ENCODE measurements at places on chromosomes 1 and 21.

DNA sequence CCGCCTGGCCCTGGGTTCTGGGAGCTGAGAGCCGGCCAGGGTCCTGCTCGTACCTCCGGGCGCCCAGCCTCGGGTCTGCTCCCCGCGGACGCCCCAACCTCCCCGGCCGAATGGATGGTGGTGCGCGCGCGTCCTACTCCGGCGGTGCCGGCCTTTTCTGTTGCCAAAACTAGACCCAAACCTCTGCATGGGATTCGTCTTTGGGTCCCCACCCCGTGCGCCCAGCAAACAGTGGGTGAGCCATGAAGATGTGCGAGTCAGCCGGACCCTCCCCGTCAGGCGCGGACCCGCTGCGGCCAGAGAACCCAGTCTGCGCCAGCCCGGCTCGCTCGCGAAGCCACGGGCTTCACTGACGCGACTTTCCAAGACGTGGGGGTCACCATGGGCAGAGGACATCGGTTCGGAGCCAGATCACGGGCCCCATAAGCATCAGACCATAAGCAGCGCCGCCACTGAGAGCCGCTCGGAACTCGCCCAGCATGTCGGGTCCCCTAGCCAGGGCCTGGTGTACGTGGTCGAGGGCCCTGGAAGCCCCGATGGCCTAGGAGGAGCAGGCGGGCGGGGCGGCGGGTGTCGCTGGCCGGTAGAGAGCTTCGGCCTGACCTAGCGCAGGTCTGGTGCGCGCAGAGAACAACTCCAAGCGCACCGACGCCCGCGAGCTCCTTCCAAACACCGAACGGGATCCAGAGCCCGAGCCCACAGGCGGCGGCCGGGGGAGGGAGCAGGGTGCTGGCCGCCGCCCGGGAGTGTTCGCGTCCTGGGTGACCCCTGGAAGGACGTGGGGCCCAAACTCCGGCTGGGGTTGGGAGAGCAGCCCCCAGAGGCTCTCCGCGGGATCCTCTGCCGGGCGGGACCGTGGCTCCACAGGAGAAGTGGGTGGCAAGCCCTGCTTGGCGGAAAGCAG, 1.0 kb upstream of the TP73 start:
- DNase-seq, result no peak

DNA sequence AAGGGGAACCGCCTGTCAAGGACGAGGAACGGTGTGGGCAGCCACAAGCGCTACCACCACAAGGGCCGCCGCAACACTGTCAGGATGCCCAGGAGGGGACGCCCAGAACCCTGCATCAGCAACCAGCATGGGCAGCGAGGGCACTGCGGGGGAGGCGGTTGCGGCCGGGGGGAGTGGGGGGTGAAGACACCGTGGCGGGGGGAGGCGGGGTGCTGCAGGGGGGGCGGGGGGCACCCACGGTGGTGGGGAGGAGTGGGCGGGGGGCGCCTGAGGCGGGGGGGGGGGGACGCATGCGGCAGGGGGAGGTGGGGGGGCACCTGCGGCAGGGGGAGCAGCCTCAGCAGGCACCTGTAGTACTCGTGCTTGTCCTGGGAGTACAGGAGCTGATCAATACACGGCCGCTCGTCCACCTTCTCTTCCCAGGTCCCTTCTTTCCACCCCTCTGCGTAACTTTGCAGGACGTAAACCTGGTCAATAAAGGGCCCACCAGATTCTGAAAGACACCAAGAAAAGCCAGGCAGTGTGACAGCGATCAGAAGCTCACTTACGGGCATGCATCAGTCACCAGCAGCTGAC, 4.6 kb downstream of the POFUT2 start:
- no peak for DNase-seq

- no peak for DNase-seq
Measured at GRCh38 chr1:212077028-212077427, 41.5 kb downstream of the DTL start.

- DNase-seq, result no peak
Measured at GRCh38 chr1:49187056-49187455, 410.4 kb upstream of the BEND5 start.

GRCh38 chr1:18486195-18486594, 5.5 kb downstream of the KLHDC7A start:
- DNase-seq, result no peak

- DNase-seq, result no peak
Measured at GRCh38 chr1:27099587-27100334, 55.2 kb downstream of the SLC9A1 start.

DNA sequence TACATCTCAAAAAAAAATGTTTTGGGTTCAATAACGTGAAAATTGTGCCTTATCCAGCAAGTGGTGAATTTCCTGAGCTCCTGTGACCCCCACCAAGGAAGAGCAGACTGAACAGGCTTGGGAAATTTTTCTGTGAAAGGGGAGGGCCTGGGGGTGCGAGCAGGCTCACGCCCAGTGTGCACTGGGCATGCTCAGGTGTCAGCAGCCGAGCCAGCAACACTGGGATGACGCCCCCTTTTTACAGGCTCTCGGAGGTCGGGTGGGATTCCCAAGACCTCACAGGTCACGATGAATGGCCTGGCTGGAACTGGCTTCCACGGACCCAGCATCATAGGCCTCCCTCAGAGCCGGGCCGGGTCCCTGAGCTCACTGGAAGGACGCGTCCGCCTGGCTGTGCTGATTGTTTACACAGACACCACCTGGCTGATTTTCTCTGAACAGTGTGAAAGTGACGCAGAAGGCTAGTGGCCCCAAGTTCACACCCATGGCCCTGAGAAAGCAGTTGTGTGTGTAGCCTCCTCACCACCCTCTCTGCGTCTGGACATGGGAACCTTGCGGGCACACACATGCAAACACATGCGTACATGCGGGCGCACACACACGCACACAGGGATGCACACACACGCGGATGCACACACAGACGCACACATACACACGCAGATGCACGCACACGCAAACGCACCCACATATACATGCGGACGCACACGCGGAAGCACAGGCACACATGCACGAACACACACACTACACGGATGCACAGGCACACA, 9.2 kb downstream of the CSTB start:
- no peak for DNase-seq

GRCh38 chr1:36119456-36119855, 5.6 kb downstream of the COL8A2 start:
- DNase-seq, result no peak

DNA sequence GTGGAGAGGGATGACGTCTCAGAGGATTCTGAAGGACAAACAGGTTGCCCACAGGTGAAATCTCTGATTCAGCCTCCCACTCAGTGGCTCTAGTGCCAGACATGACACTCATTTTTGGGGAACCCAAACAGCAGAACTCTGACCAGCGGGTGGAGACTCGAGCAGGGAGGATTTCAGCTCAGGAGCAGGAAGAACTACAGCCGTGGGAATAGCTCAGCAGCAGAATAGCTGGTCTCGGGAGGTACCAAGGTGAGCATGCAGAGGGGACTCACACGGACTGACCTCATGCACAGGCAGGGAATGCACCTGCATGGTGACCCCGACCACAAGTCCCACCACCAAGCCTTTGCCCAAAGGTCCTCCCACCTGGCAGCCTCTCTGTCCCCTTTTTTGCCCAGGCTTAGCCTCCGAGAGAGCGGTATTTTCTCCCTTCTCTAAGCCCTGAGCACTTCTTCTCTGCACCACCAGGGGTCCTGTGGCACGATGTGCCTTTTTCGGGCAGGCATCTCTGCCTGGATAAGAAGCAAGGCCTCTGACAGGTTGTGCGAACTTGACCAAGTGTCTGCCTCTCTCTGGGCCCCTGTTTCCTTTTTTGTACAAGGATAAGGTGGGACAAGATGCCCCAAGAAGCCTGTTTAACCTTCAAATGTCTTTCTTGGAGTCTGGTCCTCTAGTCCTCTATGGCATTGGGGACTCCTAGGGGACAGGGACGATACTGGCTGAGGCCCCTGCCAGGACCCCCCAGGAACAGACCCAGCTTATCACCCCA, 8.8 kb upstream of the FGR start:
- no peak for DNase-seq

DNA sequence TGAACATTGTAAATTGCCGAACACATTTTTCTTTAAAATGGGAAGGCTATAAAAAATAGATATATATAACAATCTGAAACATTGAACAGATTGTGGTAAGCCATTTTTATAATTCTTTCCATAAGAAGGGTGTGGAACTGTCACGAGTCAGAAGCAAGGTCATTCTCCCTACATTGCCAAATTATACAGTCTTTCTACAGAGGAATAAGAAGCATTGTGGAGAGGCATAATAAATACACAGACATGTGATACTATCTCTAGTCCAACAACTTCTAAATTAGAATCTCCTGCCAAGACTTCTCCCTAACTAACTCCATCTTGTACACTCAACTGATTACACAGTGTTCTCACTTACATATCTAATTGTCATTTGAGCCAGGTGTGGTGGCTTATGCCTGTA, 227.9 kb downstream of the CENPF start:
- DNase-seq, result no peak

DNA sequence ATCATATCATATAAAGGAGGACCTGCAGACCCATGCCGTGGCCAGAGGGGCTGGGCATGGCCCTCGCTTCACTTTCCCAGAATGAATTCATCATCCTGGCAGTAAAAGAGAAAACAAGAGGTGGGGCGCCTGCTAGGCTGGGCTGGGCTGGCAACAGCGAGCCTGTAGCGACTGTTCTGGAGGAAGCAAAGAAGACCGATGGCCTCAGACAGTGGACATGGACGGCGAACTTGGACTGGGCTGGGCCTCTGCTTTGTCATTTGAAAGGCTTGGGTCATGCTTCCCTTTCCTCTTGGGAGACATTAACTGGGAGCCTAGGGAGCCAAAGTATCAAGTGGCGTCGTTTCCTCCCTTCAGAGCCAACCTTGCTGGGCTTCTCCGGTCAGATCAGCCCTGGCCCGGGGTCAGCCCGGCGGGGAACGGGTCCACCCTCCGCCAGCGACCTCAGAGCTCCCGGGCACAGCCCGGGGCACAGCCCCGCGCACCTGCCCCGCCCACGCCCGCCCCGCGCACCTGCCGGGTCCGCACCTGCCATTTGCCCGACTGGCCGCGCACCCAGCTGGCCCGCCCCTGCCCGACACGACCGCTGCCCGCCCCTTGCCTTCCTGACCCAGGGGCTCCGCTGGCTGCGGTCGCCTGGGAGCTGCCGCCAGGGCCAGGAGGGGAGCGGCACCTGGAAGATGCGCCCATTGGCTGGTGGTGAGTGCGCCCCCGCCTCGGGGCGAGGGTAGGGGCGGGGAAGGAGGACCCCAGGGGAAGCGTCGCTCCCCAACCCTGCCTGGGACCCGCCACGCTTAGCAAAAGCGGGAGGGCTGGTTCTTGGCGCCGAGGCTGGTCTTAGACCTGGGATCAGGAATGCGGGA, at the start of gene FAM3B:
TSS of gene FAM3B (plus strand) at position 602 of the 863 bp plus-strand sequence. CDS start at position 681, 79 bp downstream.
- peak; percentile 15 for DNase-seq

- DNase-seq, result no peak
Measured at GRCh38 chr1:226766565-226766964, 27.5 kb upstream of the ITPKB start.

GRCh38 chr1:34705077-34705476, 49.8 kb upstream of the GJB5 start:
- DNase-seq, result no peak

DNA sequence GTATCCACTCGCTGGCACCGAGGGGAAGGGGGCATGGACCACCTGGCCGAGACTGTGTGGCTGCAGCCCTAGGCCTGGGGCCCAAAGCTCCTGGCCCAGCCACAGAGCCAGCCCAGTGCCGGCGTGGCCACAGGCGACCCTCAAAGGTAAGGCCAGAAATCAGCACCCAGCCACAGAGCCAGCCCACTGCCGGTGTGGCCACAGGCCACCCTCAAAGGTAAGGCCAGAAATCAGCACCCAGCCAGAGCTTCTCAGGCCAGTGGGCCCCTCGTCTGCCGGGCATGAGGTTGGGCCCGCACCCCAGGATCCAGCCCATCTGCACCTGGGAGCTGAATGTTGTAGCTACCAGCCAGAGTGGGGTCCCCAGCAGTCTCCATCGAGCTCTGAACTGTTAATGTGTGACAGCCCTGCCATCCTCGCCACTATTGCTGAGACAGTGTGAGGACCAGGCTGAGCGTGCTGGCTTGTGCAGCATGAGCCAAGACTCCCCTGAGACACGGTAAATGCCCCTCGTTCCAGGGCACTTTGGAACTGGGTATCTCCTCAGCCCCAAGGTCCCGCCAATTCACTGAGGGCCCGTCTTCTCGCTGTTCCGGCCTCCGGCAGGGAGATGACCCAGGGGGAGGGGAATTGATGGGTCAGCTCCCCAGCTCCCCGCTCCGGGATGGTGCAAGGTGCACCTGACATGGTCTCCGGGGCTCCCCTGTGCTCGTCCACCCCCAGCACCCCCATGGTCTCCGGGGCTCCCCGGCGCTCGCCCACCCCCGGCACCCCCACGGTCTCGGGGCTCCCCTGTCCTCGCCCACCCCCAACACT, 4.7 kb upstream of the FTCD start:
- DNase-seq, result no peak

- DNase-seq, result peak; percentile 72
Measured at GRCh38 chr1:36576118-36576517, 93.4 kb upstream of the CSF3R start.

DNA sequence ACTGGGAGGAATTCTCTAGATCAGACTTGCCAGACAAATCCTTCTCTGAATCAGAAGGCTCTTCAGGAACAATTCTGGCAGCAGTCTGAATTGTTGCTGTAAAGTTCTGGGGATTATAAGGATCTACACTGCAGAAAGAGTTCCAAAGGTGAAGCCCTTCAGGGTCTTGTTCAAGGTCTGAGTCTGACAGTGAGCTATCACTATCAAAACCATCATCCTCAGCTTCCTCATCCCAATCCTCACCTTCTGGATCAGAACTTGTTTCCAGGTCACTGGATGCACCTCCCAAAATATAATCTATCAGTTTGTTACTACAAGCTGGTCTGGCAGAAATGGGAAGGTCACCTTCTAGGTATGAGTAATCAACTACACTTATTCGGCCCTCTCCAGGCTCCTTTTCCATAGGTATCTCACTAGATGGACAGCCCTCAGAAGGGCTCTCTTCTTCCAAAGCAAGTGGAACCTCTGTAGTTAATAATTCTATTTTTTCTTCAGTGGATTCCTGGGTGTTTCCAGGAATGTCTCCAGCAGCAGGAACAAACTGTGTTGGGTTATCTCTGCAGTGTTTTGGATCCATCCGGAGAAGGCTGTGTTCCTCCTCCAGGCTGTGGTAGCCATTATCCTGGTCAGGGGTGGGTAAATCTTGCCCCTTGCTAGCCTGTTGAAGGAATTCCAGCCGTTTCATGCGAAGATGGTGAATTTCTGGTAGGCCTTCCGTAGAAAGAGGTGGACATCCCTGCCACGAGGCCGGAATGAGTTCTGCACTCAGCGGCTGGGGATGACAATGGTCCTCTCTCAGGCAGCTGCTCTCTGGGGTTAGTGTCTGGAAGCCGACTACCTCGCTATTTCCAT, 1.6 kb downstream of the PPP1R15B start:
- DNase-seq, result no peak

- no peak for DNase-seq
Measured at GRCh38 chr21:20998456-20998789, 214 bp downstream of the NCAM2 start.

- DNase-seq, result peak; percentile 49
Measured at GRCh38 chr21:36695671-36696389, 3.1 kb upstream of the SIM2 start.

Measured in neuronal stem cell (in vitro differentiated cells).